ENCODE measurements at places on chromosomes 5 and 9. TPM values are rescaled to one million over a fixed set of nuclear protein-coding genes. Genes with fewer than 3 reads are reported as not detected.

DNA sequence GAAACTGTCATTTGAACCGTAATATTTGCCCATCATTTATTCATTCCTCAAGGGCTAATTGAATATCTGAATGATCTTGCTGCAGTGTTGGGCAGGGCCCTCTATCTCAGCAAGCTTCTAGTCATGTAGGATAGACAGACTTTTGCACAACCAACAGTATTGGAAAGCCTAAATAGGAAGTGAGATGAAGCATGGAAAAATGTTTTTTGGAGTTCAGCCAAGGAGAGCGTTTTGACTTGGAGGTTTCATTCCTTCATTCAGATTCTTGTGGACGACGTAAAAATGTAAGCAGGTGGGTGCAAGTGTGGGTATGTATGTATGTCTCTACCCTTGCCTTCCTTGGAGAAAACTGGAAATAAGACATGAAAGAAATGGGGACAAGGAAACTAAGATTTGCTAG lies 15.5 kb downstream of the DAPK1 start:
- no peak for DNase-seq

- DNase-seq = no peak
Observed at GRCh38 chr5:54514291-54514690, 3.3 kb upstream of the SNX18 start.

DNA sequence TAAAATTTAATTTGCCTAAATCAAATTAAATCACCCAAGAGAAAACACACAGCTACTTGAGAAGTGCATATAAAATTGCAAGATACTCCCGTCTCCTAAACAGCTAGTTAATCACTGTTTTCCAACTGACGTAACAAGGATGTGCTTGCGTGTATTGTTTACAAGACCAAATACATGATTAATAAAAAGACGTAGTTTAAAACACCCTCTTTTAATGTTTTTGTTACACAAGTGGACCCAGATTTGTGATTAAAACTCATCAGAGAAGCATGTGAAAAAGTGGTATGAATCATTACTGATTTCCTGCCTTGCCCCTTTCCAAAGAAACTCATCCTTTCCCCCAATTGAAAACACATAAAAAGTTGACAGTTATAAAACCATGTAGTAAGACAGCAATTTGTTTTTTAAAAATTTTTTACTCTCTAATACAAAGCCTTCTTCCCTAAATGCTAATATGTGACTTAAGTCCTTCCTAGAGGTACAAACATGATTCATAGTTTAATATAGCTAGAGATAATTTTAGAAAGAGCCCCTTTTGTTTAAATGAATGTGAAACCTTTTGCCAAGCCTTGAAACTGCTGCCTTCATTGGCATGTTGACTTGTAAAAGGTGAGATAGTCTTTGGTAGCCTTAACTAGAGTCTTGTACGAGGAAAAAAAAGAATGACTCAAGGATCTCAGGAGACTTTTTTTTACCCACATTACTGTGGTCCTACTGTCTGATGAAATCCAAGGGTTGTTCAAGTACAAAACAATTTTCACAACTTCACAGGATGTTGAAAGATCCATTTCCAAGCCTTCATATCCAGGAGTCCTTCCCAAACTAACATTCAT lies 61.4 kb upstream of the FST start:
- no peak for DNase-seq

Gene COL5A1
- total RNA-seq = 0.04 TPM

DNA sequence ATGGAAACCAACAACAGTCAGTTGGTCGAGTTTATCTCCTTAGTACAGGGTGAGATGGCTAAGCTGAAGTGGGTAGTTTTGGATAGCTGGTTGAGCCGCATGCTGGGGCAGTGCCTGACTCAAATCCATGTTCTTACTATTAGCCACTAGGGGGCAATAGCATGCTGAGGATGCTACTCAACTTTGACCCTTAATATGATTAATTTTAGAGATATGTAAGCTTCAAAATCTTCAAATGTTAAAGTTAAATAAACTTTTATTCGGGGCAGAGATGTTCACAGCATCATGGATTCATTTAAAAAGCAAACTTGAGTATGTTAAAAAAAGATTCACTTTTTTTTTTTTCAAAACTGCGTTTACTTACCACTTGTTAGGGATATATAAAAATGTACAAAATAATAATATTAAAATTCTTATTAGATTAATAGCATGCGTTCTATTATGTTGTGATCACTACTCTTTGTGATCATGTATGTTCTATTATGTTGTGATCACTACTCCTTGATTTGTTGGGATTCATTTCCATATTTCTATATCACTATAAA lies 57.0 kb downstream of the C9orf153 start:
- DNase-seq = no peak

- no peak for DNase-seq
Observed at GRCh38 chr5:73322437-73323076, 126.0 kb downstream of the FOXD1 start.

Gene RUSC2
- total RNA-seq = 5.1 TPM

Gene INSL6
- not detected for total RNA-seq

GRCh38 chr9:73151653-73152542 lies at the start of gene ANXA1:
Gene ANXA1, plus strand, starts transcription at chr9:73151865. Its CDS starts 6,671 bp downstream, at chr9:73158536.
- DNase-seq = no peak

DNA sequence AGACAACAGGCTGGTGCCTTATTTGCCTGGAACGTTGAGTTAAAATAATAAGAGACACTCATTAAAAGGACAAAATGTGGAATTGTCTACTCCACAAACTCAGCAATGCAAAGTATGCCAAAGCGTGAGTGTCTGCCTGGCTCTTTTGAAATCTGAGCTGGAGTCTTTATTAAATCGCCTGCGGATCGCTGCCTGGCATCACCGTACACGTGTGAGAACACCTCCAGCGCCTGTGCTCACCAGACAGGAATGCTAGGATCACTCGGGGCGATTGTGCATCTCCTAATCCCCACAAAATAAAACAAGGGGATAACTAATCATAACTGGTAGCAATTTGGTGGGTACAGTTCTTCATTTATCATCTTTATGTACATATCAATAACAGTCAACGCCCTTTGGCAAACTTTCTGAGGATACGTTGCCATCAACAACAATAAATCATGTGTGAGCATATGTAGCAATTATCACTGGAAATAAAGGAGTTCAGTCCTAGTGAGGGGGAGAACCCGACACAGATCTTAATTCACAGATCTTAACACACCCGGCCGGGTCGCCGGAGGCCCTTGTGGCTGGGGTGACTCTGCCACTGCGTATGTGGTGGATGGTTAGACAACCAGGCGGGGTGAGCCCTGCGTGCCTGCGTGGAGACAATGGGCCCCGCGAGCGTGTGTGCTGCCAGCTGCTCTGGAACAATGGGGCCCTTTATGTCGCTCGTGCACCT lies 284.9 kb upstream of the IRX1 start:
- DNase-seq = no peak

- DNase-seq = no peak
Observed at GRCh38 chr9:129751841-129752801, 721 bp downstream of the PTGES start.

- DNase-seq = no peak
Observed at GRCh38 chr5:145484158-145484557, 351.0 kb downstream of the PRELID2 start.

GRCh38 chr5:3546028-3546427 lies 49.6 kb upstream of the IRX1 start:
- DNase-seq = no peak

- no peak for DNase-seq
Observed at GRCh38 chr9:38048316-38048969, 20.6 kb downstream of the SHB start.

Gene CD180
- total RNA-seq = not detected
